ENCODE measurements at places on chromosomes 2 and 18.

DNA sequence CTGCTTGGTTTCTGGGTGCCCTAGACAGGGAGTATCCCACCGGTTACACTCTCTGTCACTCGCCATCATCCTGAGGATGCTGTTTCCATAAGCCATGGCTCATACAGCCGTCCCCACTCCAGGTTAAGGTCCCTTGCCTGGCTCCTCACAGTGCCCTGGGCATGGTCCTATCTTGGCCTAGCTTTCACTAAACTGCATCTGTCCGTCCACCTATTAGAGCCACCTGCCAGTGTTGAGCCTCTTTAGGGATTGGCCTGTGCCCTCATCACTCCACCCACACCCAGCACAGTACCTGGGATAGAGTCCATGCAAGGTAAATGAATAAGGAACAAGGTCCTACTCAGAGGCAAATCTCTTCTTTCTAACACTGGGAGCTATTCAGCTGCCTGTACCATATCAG lies 320.1 kb downstream of the GBX2 start:
- no peak for DNase-seq

GRCh38 chr18:10038268-10038667 lies 124.5 kb downstream of the VAPA start:
- no peak for DNase-seq

- no peak for DNase-seq
These were observed 104.5 kb downstream of the ACAA2 start for GRCh38 chr18:49708662-49709346.

DNA sequence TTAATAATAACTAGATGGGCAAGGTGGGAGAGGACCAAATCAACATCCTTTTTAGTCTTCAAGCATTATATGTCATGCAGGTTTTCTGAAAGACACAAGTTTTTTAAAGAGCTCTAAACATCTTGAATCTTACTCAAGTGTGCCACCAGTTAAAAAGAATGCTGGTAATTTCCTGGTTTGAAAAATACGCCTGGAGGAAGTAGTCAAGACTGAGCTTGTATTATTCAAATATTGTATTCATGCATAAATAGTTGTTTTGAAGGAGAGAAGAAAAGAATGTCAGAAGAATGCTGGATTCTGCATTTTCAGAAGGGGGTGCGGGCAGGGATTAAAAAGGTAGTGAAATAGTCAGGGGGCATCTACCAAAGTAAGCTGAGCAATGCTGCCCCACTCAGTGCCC lies 90.7 kb downstream of the WDPCP start:
- DNase-seq: no peak

- DNase-seq: no peak
These were observed 221.4 kb downstream of the CLIP4 start for GRCh38 chr2:29336341-29337241.

DNA sequence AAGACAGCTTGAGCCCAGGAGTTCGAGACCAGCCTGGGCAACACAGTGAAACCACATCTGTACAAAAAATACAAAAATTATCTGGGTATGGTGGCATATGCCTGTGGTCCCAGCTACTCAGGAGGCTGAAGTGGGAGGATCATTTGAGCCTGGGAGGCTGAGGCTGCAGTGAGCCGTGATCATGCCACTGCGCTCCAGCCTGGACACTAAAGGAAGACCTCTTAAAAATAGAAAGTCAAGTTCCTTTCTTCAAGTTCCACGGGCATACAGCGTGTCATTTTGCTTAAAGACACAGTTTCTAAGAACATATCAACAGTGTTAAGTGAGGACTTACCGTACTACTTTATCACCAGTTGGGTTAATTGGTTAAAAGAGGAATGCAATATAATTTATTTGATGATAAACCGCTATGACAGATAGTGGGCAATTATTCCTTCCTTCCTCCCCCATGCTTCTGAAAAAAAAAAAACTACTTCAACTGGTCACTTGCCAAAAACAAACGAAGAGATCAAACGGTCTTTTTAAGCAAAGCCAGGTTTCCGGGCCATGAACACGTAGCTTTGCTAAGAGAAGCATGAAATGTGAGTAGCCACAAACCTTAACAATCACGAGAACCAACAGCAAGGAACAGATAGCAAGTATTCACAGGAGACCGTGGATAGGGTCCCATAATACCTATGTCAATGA lies 21.4 kb downstream of the AP1S3 start:
- no peak for DNase-seq

GRCh38 chr18:5305835-5306234 lies 10.3 kb upstream of the ZBTB14 start:
- no peak for DNase-seq

DNA sequence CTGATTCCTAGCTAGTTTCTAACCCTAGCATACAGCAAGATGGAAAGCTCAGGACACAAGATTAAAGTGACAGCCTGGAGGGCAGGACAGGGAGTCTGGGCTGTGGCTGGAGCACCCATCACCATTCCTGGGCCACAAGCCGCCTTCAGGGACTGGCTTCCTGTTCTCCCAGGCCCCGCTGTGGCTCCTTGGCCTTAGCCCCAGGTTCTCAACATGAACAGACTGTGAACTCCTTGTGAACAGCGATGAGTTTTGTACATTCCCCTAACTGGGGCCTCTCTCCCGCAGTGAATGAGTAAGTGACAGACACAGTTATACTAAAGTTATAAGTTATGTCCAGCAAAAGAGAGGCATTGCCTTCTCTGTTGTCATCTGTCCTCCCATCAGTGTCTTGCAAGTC lies 35.9 kb upstream of the SLC14A1 start:
- DNase-seq: no peak

GRCh38 chr2:242029422-242030225 lies 160.1 kb downstream of the RTP5 start:
- no peak for DNase-seq

DNA sequence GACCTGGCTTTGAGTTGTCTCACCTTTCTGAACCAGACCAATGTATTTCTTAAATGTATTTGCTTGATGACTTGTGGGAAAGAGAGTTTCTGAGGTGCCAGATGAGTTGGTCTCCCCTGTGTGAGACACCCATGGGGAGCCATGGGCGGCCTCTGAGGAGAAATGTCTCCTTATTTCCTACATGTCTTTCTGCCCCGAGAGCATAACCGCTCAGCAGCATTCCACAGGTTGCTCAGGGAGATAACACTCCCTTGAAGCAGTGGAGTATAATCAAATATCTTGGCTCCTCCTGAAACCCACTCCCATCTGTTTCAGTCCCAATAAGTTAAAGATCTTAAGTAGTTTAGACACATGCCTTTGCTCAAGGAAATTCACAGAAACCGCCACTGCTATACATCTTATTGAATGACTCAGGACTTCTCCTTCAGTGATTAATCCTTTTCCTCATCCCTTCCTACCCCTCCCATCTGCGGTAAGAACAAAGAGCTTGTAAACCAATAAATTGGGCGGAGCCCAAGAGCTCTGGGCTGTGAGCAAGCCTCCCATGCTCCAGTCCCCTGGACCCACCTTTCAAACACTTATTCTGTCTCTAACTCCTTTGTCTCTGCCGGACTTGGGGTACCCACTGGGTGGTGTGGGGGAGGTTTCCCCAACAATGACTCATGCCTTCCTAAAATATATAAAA lies 285.5 kb upstream of the LRRTM4 start:
- DNase-seq: no peak

DNA sequence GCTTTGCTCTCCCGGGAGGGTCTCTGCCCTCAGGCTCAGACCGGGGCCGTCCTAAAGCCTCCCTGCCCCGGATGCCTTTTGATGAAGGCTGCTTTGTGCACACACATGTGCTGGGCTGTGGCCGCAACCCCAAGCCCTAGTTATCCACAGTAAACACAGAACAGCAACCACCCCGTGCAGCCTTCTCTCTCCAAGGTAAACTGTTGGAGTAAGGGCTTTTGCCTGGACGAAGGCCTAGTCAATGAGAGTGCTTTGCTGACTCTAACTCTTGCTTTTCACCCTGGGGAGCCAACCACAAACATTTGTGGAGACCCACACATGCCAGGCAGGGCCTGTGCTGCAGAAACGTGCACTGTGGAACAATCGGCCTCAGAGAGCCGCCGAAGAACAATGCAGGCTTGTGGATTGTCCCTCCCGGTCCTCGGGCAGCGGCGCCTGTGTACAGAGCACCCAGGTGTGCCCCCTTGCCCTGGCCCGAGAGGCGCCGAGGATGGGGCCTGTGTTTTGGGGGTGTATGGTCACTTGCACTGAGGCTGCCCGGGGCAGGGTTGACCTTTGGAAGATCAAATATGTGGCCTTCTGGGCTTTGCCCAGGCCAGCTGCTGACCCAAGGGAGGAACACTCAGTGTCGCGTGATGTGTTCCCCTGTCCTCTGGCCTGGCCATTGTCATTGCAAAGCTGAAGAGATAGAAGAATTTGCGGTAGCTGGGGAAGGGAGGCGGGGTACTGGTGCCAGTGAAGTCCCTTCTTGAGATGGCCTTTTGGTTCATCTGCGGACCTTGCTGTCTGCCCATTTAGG lies 37.0 kb downstream of the CTIF start:
- no peak for DNase-seq

DNA sequence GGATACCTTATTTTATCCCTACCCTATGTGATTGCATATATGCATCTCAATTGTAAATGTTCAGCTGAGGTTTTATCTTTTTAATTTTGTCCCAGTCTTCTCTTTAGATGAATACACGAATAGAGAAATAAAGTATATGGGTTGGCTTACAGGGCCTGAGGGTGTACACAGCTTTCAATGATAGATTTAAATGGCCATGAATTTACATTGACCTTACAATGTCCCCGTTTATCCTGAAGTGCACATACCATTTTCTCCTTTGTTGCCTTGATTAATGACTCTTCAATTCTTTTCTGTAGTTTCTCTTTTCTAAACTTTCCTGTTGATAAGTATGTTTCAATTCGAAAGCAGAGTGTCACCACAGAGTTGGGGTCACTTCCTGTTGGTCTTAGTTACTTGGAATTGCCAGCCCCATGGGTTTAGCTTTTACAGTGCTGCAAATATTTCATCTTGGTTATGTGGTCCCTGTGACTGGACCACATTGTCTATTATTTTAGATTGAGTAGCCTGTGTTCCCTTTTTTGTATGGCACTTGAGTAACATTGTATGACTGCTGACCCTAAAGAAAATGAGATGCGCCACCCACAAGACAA lies 1616.3 kb upstream of the ACVR2A start:
- DNase-seq: no peak

GRCh38 chr18:57666818-57667497 lies 45.3 kb upstream of the NARS1 start:
- no peak for DNase-seq

GRCh38 chr2:62459106-62459505 lies 46.9 kb downstream of the TMEM17 start:
- DNase-seq: no peak

DNA sequence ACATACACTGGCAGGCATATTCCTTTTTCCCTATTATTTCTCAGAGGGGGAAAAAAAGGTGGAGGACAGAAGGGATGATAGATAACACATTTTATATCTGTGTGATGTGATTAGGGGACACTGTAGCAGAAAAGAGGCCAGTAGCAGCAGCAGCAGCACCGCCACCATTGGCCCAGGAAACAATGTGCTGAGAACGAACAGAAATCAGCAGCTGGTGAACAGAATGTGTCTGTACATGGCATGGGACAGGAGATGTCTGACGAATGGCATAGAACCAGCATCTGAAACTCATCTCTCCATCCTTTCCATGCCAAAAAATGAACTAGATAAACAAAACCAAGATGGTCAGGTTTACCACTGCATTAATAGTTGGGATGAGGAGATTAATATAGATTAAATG lies 936.1 kb upstream of the ACVR2A start:
- peak; percentile 60 for DNase-seq

DNA sequence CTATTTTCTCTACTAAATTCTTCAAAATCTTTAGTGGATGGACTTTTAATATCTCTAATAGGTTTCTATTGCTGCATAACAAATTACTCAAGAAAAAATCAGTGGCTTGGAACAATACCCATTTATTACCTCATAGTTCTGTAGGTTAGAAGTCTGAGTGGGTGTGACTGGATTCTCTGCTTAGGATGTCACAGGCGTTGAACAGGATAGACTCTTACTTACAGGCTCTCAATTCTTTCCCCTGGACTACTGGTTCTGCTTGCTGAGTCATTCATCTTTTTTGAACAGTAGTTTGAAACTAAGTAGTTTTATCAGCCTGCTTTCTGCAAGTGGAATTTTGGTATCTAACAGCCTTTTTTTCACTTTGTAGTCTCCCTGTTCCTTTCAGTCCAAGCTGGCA lies 265.4 kb downstream of the ZNF385B start:
- no peak for DNase-seq

- DNase-seq: no peak
These were observed 37.6 kb downstream of the GPR45 start for GRCh38 chr2:105279126-105279525.

DNA sequence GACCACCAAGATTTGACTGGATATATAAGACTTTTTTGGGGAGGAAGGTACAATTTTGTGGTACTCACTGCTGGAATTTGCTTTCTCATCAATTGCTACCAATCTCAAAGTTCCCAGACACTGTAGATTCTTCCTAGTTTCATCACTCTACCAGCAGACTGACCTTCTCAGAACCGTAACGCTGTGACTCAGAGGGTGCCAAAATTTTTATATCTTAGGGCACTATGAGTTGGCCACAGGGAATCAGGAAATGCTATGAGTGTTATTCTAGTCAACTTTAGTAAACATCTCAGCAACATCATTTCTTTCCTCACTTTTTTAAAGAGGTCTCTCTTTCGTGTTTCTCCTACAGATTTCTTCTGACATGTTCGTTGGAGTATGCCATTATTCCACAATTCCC lies 499.0 kb downstream of the TMX3 start:
- DNase-seq: no peak

- no peak for DNase-seq
These were observed 218.1 kb downstream of the HNMT start for GRCh38 chr2:138182250-138182936.

- DNase-seq: no peak
These were observed 106.5 kb upstream of the CHRNA1 start for GRCh38 chr2:174870787-174871186.

DNA sequence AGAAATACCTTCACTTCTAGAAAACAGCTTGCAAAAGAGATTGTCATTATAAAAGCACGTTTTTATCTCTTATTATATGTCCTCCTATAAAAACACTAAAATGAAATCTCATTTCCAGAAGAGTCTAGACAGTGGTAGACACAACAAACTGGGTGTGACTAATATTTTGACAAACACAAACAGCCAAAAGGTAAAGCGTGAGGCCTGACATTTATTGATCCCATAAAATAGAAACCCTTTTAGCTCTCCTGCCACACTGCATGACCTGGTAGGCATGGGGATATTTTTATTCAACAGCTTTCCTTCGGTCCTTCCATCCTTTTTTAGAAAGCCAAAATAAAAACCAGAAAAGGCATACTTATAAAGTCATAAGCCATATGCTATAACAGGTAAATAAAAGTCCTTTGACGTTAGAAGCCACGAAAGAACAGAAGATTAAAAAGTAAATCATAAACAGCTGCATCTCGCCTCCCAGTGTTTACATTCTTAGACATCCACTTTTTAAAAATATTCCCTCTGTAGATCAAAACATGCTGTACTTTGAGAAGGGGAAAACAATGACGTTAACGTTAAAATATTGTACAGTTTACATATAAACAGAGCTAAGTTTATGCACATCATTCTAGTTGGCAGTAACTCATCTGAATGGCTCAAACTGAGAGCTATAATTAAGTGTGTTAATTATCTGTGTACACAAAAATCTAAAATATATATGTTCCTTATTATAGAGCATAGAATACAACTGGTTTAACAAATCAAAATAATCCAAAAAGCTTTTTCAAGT lies 44.6 kb downstream of the IRS1 start:
- DNase-seq: no peak

GRCh38 chr2:43340945-43341356 lies 114.5 kb upstream of the ZFP36L2 start:
- no peak for DNase-seq
